ENCODE measurements at places on chromosomes 3 and 15.

DNA sequence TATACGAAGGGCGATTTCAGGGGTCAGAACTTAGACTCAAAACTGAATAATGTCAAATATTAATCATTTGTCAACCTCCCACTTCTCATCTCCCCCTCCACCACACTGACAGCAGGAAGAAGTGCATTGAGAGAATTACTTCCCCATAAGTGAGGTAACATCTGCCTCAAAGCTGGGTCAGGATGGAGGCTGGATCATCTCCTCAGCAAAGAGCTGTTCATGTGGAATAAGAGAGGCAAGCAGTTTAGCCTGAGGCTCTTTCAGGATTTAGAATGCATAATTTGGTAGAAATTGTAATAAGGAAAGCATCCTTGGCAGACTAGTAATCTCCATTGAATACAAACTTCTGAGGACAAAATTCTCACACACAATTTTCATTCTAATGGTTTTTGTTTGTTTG lies 512.1 kb downstream of the ROBO1 start:
- DNase-seq = no peak

- no peak for DNase-seq
Measured at GRCh38 chr3:155946178-155946577, 75.7 kb downstream of the GMPS start.

- DNase-seq = no peak
Measured at GRCh38 chr3:117788061-117788460, 1078.5 kb downstream of the TUSC7 start.

GRCh38 chr3:82293867-82294266 lies 532.4 kb upstream of the GBE1 start:
- no peak for DNase-seq

GRCh38 chr3:187889601-187890404 lies 144.5 kb upstream of the BCL6 start:
- no peak for DNase-seq

- DNase-seq = peak; percentile 23
Measured at GRCh38 chr3:4290272-4290893, 12.8 kb upstream of the SETMAR start.

- DNase-seq = no peak
Measured at GRCh38 chr3:98560911-98561310, 29.1 kb downstream of the GPR15 start.

- DNase-seq = no peak
Measured at GRCh38 chr15:61449186-61449702, 220.1 kb upstream of the RORA start.

GRCh38 chr3:155701882-155702465 lies 42.9 kb downstream of the PLCH1 start:
- DNase-seq = no peak

Data from head of caudate nucleus (tissue), 42 donors.